ENCODE measurements at places on chromosomes 1 and 21.

- DNase-seq, result no peak
Observed at GRCh38 chr1:236287757-236288619, 6.2 kb upstream of the ERO1B start.

GRCh38 chr1:56814205-56814604 lies 5.0 kb downstream of the FYB2 start:
- DNase-seq, result no peak

- no peak for DNase-seq
Observed at GRCh38 chr1:207404849-207405525, 49.1 kb upstream of the CR2 start.

GRCh38 chr1:59477286-59477685 lies 180.4 kb downstream of the FGGY start:
- no peak for DNase-seq

GRCh38 chr1:56359056-56359455 lies 220.3 kb downstream of the PLPP3 start:
- DNase-seq, result no peak
